ENCODE measurements at places on chromosomes 7 and 10.

DNA sequence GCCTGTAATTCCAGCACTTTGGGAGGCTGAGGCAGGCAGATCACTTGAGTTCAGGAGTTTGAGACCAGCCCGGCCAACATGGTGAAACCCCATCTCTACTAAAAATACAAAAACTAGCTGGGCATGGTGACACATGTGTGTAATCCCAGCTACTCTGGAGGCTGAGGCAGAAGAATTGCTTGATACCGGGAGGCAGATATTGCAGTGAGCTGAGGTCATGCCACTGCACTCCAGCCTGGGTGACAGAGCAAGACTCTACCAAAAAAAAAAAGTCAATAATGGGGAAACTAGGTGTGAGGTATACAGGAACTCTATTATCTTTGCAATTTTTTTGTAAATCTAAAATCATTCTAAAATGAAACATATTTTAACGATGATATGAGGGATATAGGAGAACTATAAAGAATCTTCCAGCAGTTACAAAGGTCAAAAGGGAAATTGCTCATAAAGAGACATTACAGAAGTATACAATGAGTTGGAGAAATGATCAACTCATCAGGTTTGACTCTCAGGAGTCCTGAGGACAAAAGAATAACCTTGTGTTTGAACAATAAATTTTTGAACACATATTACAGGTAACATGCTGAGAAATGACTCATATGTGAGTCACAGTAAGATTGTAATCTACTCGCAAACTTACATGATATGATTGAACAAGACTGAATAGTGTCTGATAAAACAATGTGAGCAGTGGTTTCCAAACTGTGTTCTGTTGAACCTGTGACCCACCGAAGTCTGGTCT is 272.6 kb downstream of the FGFR2 start:
- no peak for DNase-seq

DNA sequence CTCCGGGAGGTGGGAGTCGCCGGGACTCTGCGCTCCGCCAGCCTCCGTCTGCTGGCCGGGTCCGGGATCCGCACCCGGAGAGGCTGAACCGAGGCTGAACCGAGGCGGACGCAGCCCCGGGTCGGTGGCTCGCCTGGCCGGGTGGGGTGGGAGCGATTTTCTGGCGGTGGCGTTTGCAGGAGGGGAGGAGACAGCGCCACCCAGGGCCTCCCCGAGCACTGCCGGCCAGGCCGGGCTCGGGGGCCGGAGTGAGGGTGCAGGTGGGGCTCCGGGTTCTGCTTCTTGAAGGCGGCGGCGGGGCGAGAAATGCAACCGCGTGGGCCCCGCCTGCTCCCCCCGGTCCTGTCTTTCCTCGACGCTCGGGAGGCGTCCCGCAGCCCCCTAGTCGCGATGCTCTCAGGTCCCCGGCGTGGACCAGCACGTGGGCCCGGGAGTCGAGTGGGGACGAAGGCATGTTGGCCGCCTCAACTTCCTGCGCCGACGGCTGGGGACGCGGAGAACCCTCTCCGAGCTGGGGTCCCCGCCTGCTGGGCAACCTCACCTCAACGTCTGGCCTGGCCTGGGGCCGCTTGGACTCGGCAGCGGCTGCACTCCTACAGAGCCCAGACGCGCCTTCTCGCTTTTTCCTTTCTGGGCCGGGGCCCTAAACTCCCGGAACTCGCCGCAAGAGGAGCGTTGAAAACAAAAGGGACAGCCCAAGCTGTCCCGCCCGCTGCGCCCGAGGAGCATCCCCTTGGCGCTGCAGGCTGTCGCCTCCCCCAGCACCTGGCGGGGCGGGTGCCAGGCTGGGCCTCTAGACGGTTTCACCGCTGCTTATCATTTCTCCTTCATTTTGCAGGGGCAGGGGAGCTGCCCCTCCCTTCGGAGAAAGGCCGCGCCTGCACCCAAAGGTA is 25.2 kb upstream of the VAX1 start:
- DNase-seq: no peak

GRCh38 chr7:102044984-102045673 is 227.7 kb downstream of the CUX1 start:
- DNase-seq: no peak

DNA sequence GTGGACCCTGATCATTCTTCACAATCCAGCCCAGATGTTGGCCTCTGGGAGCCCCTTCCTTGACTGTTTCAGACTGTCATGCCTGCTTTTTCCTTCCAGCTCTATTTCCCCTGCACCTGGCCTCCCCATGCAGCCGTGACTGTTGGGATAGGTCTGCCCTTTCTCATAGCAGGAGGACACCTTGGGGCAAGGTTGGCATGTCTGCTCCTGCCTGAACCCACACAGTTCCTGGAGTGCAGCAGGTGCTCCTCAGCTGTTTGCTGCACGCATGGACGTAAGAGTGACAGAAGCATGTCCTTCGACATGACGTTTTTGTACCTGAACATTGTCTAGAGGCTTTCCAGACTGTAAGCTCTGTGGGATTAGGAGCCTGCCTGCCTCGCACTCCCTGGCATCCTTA is 24.0 kb downstream of the POR start:
- no peak for DNase-seq

DNA sequence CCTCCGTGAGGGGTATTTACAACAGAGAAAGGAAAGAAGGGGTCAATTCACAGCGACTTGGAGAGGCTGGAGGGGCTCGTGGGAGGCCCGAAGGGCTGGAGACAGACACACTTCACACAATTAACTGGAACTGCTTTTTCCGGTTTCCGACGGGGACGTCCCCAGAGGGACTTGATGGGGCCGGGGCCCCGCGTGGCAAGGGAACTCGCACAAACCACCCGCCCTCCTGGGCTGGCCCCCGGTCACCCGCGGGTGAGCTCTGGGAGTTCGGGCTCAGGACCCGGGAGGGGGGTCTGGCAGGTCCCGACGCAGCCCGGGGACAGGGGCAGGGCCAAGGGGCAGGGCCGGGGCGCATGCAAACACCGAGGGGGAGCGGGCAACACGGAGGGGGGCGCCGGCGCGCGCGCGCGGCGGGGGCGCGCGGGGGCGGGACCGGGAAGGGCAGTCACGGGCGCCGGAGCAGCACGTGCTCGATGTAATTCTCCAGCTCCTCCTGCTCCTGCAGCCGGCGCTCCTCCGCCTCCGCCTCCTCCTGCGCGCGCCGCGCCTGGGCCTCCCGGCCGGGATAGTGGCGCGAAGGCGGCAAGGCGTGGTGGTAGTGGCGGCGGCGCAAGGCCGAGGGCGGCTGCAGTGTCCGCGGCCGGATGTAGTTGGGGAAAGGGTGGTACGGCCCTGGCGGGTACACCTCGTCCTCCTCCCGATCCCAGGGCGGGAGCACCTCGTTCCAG is 2.7 kb downstream of the VGF start:
- peak; percentile 30 for DNase-seq

GRCh38 chr7:106657085-106657991 is 3.6 kb downstream of the CCDC71L start:
- DNase-seq: no peak

DNA sequence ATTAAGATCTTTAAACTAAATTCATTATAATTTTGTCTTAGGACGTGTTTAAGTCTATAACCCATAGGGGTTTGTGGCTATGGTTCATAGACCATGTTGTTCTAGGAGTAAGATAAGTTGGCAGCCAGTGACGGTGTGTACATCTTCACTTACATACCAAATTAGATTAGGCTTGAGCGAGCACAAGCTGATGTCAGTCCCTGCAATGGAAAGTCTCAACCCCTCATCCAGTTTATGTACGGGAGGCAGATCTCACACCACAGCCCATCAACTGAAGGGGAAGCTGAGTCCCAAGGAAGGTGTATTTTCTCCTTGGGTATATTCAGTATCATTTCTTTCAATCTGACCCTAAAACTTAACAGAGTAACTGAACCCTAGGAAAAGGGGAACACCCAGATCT is 5.1 kb upstream of the SMC3 start:
- DNase-seq: no peak

DNA sequence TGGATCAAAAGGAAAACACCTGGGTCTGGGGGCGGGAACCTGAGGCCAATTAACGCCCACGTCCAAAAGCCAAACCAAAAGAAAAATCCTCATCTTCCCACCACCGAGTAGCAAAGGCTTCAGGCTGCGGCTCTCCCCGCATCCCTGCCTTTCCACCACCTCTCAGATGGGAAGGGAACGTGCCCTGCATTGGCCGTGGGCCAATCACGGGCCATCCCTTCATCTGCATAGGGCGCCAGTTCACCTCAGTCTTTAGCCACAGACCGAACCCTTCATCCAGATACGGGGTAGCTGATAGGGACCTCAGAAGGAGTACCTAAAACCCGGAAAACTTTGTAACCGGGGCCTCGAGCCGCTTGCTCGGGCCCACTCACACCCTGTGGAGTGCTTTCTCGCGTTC is 626 bp downstream of the PRPF18 start:
- DNase-seq: peak; percentile 24

- DNase-seq: no peak
Observed at GRCh38 chr10:103507235-103508191, 14.0 kb downstream of the NEURL1 start.

DNA sequence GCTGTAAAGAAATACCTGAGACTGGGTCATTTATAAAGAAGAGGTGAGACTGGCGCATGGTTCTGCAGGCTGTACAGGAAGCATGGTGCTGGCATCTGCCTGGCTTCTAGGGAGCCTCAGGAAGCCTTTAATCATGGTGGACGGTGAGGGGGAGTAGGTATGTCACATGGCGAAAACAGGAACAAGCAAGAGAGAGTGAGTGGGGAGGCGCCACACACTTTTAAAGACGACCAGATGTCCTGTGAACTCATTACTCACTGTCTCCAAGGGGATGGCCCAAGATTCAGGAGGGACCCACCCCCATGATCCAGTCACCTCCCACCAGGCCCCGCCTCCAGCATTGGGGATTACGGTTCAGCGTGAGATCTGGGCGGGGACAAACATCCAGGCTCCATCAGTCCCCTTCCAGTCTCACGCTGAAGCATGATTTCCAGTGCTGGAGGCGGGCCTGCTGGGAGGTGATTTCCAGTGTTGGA is 3.2 kb downstream of the ZNF316 start:
- no peak for DNase-seq

DNA sequence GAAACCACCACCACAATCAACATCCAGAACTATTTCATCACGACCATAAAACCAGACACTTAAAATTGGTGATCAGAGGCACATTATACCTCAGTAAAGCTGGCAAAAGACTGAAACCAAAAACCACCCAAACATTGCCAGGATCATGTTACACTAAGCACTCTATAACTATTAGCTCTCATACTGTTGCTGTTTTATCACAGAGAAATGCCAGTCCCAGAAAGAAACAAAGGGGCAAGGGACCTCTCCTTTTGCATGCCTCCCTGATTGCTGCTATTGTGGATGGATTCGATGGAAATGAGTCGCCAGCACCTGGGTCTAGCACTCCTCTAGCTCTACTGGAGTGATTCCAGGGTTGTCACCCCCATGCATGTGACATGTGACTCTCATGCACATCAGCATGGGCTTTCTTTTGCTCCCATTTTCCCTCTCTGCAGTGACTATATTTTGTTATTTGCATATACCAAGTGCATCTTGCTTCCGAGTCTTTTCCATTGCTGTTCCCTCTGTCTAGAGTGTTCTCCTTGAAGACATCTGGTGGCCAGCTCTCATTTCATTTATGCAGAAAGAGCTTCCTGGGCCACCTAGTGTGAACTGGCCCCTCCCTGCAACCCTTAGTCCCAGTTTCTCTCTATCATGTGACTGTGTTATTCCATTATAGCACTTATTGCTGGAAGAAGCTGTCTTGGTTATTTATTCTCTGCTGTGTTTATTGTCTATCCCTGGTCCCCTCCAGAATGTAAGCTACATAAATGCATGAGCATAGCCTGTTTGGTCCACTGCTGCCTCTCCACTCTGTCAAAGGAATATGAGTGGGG is 300.6 kb downstream of the PLXNA4 start:
- no peak for DNase-seq

DNA sequence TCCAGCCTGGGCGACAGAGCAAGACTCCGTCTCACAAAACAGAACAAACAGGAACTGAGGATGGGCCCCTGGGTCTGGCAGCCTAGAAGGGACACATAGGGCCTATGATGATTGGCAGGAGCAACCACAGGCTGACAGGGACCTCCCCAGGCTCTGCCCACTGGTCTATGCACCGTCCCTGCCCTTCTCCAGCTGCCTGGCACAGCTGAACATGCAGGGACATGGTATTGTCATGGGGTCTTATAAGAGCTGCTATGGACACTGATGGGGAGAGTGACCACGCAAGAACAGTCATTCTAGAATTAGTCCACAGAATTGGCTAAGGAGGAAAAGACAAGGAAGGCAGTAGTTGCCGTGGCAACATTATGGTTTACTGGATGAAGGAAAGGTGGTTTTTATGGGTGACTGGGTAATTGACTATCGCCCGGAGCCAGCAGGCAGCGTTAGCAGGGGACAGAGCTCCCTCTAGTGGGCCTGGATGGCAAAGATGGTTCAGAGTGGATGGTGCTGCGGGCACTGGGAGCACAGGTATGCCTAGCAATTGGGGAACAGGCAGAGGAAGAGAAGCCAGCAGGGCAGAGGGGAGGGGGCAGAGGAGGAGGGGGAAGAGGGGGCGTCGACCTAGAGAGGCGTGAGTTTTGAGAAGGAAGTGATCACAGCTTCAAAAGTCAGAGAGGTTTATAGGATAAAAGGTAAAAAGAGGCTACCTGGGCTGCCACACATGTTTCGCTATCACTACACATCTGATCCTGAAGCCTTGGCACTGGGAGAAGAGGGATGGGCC is 7.8 kb upstream of the TRIM56 start:
- DNase-seq: peak; percentile 83

DNA sequence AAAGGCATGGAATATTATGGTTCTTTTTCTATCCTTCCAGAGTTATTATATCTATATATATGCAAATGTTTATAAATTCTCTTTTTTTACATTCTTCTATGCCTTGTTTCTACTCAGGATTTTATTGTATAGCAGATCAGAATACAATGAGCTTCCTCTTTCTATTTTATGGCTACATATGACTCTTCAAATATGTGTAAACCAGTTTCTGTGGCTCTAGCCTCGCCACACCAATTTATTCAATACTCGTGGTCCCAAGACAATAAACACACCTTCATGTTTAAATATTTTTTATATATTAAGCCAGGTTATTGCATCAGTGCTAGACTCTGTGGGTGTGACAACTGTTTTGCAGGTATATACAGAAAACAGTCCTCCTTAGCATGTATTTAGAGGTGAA is 237.5 kb upstream of the MKLN1 start:
- DNase-seq: no peak

DNA sequence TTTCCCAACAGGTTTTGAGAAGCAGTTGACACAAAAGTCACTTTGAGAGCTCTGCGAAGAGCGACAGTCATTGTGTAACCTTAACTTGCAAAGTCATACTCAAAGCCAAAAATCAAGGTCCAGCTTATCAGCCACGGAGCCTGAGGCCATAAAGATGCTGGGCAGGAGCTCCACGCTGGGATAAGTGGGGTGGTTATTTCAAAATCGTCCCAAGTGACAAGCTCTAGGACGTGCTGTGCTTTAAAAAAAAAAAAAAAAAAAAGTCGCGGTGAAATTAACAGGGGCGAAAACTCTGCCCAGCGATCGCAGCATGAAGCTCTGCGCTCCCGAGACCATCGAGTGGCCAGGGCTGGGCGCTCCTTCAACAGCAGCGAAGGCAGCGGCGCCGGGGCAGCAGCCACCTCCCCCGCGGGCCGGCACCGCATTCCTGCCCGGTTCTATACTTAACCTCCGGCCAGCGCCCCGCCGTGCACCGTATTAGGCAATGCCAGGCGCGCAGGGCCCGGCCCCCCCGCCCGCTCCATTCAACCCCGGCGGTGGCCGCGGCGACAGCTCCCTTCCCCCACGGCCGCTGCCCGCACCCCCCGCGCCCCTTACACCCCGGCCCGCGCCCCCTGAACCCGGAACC is 657 bp downstream of the HACD1 start:
- DNase-seq: peak; percentile 46

- no peak for DNase-seq
Observed at GRCh38 chr7:35030848-35031247, 6.4 kb downstream of the DPY19L1 start.

- DNase-seq: no peak
Observed at GRCh38 chr10:63901881-63902280, 380.7 kb downstream of the REEP3 start.

Measured in activated T-cell treated with anti-CD3 and anti-CD28 coated beads, Interleukin-2, amount 50 U/mL, for 1 hour (primary cell).